GDM1 (cell line): ENCODE measurements at places on chromosomes 7 and 10.

GRCh38 chr10:103668351-103669242 lies 175.1 kb downstream of the NEURL1 start:
- DNase-seq: no peak

DNA sequence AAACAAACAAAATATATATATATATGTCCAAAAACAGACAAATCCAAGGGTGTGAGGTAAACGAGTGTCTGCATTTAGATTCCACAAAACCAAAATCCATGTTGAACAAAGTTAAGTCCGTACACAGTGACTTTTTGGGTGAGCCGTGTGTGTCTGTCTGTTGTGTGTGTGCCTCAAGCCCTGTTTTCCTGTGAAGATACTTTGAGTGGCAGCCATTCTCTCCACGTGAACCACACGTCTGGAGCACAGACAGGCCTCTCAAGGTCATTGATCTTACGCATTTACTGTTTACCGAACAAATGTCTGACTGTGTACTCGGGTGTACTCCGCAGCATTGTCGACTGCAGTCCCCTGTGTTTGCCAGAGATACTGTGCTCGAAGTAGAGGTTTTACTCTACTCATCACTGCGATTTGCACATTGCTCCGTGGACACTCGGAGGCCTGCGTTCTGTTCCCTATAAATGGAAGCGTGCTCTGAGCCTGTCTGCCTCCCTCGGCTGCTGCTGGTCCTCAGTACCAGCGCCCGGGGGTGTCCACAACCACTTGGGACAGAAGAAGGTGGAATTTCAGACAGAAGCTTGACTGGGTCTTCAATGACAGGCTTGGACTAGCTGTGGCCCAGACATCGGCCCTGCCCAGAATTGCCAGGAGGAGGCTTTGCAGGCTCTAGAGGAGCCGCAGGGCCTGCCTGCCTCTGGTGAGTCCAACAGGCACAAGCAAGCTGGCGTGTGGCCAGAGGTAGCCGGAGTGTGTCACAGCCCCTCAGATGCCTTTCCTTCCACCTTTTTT lies 22.1 kb downstream of the CYP17A1 start:
- no peak for DNase-seq

DNA sequence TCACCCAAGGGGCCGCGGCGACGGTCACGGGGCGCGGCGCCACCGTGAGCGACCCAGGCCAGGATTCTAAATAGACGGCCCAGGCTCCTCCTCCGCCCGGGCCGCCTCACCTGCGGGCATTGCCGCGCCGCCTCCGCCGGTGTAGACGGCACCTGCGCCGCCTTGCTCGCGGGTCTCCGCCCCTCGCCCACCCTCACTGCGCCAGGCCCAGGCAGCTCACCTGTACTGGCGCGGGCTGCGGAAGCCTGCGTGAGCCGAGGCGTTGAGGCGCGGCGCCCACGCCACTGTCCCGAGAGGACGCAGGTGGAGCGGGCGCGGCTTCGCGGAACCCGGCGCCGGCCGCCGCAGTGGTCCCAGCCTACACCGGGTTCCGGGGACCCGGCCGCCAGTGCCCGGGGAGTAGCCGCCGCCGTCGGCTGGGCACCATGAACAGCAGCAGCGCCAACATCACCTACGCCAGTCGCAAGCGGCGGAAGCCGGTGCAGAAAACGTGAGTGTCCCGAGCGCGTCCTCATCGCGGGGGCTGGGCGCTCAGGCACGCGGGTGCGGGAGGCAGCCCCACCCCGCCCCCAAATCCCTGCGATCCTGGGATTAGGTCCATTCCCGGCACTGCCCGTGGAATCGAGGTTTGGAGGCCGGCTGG lies 509 bp downstream of the AHR start:
- DNase-seq: no peak

DNA sequence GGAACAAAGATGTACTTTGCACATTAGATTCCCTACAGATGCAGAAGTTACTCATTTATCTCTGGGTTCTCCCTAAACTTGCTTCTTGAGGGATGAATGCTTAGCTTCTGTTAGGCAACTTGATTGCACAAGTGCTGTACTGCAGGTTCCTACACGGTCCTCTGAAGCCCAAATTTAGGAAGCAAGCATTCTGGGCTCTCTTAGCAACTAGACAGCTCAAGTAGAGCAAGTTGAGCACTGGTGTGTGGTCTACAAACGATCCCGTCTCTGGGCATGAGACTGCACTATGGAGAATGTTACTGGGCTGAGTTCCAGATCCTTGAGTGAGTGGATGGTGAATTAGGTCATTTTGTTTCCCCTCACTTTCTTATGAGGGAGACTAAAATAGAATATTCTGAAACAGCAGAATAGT lies 14.3 kb downstream of the SEMA3D start:
- DNase-seq: no peak

DNA sequence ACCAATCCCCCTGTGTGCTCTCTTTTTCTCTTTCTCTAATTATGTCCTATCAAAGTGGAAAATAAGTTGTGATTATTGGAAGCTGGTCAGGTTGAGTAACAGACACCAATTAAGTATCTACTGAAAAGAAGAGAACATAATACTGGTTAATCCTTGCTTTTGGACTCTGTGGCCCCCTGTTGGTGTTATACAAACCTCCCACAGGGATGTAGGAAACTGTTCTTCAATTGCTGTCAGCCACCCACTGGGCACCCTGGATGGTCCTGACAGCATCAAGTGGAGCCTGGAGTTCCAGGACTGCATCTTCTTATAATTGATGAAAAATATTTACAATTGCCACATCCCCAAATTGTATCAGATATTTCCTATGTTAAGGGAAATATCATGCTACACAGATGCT lies 939.7 kb downstream of the KCNMA1 start:
- DNase-seq: no peak

DNA sequence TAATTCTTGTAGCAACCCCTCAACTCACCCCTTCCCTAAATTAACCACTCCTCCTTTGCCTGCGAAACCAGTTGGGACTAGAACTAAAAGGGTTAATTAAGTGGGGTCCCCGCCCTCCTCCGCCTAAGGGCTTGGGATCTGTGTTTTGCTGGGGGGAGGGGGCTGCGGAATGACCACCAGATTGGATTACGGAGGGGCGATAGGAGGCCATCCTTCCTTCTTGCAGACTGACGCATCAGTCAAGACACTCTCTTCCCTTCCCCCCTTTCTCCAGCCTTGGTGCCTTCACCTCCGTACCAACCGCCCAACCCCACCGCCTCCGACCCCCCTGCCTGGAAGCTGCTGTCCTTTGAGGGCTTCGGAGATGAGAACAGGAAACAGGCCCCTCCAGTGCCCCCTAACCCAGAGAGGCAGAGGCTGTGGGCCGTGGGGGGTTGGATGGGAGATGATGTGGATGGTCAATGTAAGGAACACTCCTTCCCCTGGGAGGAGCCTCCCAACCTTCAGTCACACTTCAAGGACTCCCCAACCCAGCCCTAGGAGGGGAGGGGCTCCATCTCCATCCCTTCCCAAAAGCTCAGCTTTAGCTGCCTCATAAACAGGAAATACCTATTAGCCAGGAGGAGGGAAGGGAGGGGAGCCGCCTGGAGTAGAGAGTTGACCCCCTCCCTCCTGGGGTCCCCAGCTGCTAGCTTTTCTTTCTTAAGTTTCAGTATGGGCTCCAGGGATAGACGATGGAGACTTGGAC lies 997 bp upstream of the LDB1 start:
- DNase-seq: peak; percentile 45

GRCh38 chr10:47396311-47396717 lies 12.2 kb upstream of the ZNF488 start:
- no peak for DNase-seq

GRCh38 chr10:59362144-59362958 lies at the start of gene FAM13C:
FAM13C (minus strand) TSS chr10:59362549; CDS start chr10:59362460, 89 bp downstream.
- DNase-seq: no peak

- DNase-seq: no peak
Observed at GRCh38 chr7:51075681-51076580, 240.7 kb downstream of the COBL start.

DNA sequence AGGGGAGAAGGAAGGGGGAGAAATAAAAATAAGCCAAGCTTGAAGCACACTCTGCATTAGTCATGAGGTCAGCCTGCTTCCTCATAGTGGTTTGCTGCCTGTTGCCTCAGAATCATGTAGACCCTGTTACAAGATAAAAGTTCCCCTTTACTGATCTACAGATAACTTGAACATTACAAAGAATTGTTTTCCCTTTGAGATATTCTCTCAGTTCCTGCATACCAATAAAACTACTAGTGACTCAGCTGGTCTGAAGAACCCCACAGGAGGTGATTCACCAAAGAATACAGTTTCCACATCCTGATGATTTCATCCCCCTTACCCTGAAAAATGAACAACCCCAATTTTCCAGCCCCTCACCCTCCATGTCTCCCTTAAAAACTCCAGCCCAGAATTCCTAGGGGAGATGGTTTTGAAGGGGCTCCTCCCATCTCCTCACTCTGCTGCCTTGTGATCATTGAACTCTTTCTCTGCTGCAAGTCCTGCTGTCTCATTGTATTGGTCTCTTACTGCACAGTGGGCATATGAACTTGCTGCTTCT lies 31.5 kb upstream of the NRP1 start:
- peak; percentile 65 for DNase-seq

GRCh38 chr7:25633426-25634036 lies 405.2 kb upstream of the NPVF start:
- no peak for DNase-seq

- no peak for DNase-seq
Observed at GRCh38 chr10:44253769-44254462, 131.0 kb downstream of the CXCL12 start.
